ENCODE measurements at places on chromosomes 4 and X. TPM values are rescaled to one million over a fixed set of nuclear protein-coding genes. Genes with fewer than 3 reads are reported as not detected.

Gene PNMA3
- not detected for total RNA-seq

Gene ATP1B4
- total RNA-seq = not detected

Gene PHOX2B
- not detected for total RNA-seq

Gene ZNF275
- 9.0 TPM for total RNA-seq

Gene MAOA
- total RNA-seq = 18.2 TPM

Gene CXCL5
- 155 TPM for total RNA-seq

- peak; percentile 37 for DNase-seq
Observed at GRCh38 chrX:48531358-48531959, 8.1 kb upstream of the TBC1D25 start.

GRCh38 chr4:87851332-87851731 lies 18.6 kb downstream of the MEPE start:
- no peak for DNase-seq

GRCh38 chrX:34893741-34894140 lies 48.9 kb upstream of the FAM47B start:
- no peak for DNase-seq

DNA sequence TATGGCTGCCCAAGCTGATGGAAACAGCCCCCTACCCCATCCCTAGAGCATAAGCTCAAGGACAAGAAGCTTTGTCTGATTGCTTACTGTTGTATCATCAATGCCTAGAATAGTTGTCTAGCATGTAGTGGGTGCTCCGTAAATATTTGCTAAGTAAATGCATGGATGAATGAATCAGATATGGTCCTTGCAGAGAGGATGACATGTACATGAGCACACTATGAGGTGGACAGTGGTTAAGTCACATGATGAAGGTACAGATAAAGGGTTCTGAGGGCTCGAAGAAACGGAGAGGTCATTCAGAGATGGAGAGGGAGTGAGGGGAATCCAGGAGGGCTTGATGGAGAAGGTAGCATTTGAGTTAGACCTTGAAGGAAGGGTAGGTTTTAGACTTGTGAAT lies 214.2 kb downstream of the RBMX2 start:
- no peak for DNase-seq

DNA sequence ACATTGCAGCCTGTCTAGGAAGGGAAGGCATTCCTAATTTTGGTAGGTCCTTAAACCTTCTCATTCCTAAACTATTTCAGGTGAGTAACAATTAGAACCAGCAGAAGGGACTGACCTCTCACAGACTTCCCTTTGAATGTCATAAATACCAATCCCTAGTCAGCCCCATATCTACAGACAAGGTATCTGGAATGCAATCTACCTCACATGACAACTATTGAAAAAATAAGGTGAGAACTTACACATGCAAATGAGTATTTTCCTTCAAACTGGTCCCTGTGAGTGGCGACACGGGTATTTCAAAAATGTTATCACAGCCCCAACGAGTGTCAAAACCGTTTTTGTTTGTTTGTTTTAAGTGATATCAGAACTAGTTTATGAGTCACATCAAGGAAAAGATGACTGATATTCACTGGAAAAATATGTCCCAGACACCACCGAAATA lies 102.4 kb upstream of the VCX2 start:
- DNase-seq = no peak

GRCh38 chr4:158006990-158007389 lies 165.8 kb downstream of the GASK1B start:
- no peak for DNase-seq

DNA sequence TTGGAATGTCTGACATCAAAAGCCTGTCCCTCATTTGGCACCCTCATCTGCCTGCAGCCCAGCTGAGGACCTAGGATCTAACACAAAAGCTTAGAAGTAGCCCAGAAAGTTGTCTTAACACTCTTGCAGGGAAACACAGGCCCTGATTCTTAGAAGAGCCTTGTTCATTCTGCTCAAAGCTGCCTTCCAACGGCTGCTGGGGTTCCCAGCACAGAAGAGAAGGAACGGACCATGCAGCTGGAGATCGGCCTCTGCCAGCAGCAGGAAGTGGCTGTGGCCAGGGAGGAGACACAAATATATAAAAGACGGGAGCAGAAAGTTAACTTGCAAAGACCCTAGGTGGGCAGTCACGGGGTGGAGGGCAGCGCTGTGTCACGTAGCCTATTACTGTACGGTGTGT lies 20.4 kb downstream of the PRPS2 start:
- DNase-seq = no peak

DNA sequence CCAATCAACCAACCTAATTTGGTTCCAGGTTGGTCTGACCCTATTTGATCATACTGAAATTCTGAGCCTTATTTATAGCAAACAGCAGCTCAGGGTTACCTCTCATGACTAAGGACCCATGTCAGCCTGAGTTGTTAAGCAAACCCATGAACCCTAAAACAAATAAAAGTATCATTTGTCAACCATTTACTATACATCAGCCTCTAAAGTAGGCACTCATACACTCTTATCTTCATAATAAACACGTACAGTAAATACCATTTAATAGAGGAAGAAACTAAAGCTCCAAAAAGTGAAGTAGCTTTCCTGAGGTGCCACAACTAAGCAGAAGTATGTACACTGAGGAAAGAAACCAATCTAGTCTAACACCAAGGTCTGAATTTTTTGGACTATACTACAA lies 25.2 kb downstream of the MANBA start:
- no peak for DNase-seq

DNA sequence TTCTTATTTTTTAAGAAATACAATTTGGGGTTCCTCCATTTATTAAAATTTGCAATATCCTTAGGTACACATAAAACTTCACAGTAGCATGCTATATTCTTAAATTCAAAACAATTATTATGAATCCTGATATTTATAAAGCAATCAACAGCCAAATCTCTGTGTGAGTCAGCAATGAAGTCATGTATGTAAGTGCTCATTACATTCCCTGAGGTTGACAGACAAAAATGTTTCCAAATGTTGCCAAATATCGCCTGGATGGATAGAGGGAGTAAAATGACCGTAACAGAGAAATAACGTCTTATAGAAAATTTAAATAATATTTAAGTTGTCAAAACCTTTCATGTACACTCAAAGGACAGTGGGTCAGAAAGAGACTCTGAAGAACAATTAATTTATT lies 220.0 kb downstream of the PCDH18 start:
- no peak for DNase-seq

- no peak for DNase-seq
Observed at GRCh38 chr4:150943818-150944217, 71.3 kb downstream of the LRBA start.

GRCh38 chr4:57075367-57075766 lies 34.8 kb downstream of the IGFBP7 start:
- DNase-seq = no peak

DNA sequence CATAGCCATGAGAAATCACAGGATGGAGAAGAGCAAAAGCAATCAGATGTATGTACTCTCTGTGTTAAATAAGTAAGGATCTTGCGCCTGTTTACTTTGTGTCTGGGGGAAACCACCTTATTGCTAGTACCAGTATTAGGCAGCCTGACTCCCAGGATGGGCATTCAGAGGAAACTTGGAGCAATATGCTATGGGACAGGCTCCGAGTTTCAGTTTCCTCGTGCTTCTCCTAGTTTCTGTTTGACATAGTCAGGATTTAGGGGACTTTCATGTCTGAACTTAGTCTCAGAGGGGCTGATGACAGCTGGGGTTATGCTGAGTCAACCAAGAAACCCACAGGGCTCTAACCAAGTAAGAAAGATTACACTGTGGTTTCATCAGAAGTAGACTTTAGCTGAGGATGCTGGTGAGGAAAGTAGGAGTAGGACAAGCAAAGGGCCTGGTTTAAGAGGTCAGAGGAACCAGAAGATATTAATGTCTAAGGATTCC lies 13.5 kb downstream of the NSUN7 start:
- DNase-seq = peak; percentile 56
